RCC 7860 (cell line): ENCODE measurements at places on chromosomes 16 and 17.

DNA sequence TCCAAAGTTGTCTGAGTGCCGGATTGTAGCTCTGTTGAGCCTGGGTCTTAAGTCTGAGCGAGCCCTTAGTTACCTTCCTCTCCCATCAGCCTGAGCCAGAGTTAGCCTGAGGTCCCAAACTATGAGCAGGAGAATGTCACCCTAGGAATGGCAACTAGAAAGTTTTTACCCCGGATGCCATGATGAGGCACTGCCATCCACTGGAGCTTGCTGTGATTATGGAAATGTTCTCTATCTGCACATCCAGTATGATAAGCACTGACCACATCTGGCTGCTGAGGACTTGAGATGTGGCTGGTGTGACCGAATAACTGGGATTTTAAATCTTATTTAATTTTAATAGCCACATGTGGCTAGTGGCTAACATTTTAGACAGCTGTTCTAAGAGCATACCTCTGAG is 550.0 kb downstream of the CDH13 start:
- DNase-seq = no peak

- DNase-seq = no peak
These were observed 245.9 kb downstream of the XYLT1 start for GRCh38 chr16:17224879-17225281.

DNA sequence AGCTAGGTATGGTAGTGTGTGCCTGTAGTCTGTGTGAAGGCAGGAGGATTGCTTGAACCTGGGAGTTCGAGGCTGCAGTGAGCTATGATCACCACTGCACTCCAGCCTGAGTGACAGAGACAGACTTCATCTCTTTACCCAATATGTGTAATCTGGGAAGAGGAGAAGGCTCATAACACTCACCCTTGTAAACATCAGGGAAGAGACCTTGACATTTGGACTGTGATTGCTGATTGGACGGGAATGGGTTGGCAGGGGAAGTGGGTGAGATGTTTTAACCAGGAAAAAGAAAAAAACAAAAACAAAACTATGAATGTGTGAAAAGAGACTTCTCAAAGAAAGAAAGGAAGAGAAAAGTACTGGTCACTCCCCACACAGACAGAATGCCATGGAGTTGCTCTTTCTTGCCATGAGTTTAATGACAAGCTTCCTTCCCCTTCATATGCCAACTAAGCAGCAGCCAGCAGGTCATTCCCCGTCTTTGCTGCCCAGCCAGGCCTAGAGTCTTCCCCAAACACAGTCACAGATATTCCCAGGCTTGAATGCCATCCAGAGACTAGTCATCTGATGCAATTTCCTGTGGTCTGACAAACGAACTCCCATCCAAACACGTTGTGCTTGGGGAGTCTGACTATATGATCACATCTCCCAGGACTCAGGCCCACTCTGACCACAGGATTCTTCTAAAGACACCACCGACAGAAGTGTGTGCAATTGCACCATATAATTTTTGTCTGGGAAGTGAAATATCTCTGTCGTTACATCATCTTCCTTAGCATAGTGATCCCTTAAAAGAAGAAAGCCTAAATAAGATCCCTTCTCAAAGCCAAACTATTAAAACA is 3.6 kb upstream of the XAF1 start:
- peak; percentile 97 for DNase-seq

DNA sequence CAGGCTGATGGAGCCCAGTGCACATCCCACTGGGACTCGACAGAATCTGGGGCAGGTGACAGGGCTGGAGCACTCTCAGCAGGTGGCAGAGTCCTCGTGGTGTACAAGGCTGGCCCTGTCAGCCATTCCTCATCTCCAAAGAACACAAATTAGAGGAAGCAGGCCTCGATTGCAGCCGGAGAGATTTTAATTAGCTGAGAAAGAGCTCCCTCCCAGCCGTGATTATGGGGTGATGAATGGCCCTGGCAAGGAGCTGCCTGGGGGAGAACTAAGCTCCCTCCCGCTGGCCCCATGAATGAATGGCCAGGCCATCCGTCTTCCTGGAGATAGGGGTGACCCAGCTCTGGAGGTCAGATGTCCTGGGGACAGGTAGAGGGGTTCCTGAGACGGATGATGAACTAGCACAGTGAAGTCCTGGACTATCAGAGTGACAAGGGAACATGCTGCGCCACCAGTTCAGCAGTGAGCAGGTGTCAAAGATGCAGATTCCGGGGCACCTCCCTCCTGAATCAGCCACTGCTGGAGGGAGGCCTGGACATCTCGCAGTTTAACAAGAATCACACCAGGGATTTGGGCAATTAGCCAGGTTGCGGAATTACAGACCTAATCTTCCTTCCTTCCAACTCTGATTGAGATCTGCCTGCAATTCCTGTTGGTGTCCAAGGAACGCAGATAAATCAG is 35.5 kb downstream of the PIMREG start:
- no peak for DNase-seq

GRCh38 chr17:35763767-35764122 is 3.1 kb downstream of the C17orf50 start:
- DNase-seq = no peak
